ENCODE measurements at places on chromosomes 6 and 20.

- peak; percentile 82 for DNase-seq
Observed at GRCh38 chr20:14829906-14830305, 492.5 kb upstream of the FLRT3 start.

GRCh38 chr20:61833807-61834610 lies 231.7 kb downstream of the TAF4 start:
- no peak for DNase-seq

DNA sequence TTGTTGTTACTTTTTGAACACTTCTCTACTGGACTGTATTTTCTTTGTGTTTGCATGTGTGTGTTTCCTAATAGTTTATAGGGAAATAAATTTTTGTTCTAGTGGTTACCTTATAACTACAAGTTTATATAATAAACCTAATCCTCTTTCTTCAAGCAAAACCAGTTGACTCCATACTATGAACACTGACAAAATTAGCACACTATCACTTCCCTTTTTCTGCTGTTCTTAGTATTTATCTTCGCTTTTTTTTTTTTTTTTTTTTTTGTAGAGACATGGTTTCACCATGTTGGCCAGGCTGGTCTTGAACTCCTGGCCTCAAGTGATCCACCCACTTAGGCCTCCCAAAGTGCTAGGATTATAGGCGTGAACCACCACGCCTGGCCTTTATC lies 25.0 kb upstream of the C6orf62 start:
- no peak for DNase-seq

DNA sequence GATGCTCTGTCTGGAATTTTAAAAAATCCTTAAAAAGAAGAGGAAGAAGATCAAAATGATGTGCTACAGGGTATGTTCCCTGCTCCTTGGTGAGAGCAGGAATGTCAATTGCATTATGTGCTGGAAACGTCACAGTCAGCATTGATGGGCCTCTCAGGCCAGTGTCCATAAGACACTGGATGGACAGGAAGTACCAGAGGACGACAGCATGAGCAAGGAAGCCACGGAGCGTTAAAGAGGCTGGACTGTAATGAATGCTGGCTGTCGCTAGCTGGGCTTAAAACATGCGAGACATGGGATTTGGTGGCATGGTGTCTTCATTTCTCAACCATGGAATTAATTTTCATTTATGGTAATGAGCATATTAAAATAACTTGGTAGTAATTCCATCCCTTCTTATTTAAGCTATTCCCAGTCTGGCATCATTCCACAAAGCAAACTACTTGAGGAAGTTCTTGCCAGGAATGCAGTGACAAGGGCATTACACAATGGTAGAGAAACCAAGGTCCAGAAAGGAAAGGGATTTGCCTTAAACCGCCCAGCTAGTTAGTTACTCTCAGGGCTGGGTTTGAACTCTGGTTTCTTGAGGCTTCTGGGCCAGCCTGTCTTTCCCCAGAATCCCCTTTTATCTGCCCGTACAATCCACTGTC lies 166.6 kb upstream of the SOX4 start:
- DNase-seq = no peak

- no peak for DNase-seq
Observed at GRCh38 chr20:38294076-38294591, 9.8 kb upstream of the BPI start.

DNA sequence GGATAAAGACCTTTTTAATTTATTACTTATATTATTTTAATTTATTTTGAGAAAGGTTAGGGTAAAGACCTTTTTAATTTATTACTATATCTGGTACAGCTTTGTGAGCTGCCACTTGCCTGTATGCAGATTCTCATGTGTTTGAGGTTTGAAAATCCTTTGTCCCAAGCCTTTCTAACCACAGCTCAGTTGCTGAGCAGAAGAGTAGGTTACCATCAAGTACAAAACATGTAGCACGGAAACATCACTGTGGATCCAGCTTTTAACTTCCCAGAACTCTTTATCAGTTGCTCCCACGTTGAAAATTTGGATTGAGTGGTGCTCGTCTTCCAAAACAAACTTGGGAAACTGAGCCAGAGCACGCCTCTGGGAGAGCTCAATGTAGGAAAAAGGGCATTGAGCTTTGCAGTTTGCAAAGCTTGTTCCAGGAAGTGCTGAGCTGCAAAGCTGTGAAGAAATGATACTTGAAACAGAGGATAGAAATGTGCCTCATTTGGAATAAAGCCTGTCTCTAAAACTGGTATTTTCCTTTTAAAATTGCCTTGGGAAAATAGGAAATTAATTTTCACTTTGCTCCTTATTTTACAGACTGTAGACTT lies 89.0 kb downstream of the RREB1 start:
- no peak for DNase-seq

GRCh38 chr20:23361119-23361475 lies 885 bp upstream of the GZF1 start:
- DNase-seq = no peak

- no peak for DNase-seq
Observed at GRCh38 chr6:168686029-168686738, 245.2 kb downstream of the SMOC2 start.

DNA sequence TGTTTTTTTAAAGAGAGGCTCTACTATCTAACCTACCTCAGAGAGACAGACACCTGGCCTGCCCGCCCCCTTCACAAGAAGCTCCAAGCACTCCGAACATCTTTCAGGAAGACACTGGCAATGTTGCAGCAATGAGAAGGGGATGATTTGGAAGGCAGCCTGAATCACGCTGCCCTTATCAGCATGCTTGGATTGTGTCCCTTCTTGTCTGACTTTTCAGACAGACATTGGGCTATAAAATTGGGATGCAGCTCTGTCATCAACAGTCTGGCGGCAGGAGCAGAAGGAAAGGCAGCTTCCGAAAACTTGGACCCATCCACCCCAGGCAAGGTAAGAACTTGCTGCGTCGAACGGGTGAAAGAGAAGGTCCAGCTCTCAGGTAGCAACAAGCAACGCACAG lies 56.0 kb downstream of the CDK5RAP1 start:
- DNase-seq = no peak

DNA sequence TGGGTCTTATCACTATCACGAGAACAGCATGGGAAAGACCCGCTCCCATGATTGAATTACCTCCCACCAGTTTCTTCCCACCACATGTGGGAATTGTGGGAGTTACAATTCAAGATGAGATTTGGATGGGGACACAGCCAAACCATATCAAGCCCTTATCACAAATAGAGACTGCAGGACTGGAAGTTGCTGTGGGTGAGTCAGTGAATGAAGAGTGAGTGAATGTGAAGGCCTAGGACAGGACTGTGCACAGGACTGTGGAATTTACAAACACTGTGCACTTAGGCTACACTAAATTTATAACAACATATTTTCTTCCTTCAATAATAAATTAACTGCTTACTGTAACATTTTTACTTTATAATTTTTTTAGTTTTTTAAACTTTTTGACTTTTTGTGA lies 30.2 kb upstream of the BCAS1 start:
- no peak for DNase-seq

- DNase-seq = no peak
Observed at GRCh38 chr20:49913399-49914047, 1.8 kb downstream of the SPATA2 start.

- DNase-seq = no peak
Observed at GRCh38 chr6:73728548-73729205, 32.7 kb downstream of the CD109 start.

DNA sequence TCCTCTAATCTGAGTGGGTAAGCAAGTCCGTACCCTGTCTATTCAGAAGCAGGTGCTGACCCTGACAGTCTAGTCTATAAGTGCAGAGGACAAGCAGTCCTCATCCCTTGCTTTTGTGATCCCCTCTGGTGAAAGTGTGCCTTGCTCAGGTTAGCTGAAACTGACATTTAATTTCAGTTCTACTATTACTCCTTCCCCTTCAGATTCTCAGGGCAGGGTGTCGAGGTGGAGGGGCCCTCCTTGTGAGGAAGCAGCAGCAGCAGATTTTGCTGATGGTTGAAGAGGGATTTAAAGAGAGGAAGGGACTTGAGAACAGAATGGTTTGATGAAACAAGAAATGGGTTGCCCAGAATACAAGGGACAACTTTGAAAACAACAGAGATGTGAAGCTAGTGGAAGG lies 309.3 kb downstream of the CLIC5 start:
- no peak for DNase-seq

GRCh38 chr6:35148167-35148741 lies 7.1 kb upstream of the TCP11 start:
- no peak for DNase-seq

- no peak for DNase-seq
Observed at GRCh38 chr20:17992224-17992637, 23.4 kb downstream of the MGME1 start.

DNA sequence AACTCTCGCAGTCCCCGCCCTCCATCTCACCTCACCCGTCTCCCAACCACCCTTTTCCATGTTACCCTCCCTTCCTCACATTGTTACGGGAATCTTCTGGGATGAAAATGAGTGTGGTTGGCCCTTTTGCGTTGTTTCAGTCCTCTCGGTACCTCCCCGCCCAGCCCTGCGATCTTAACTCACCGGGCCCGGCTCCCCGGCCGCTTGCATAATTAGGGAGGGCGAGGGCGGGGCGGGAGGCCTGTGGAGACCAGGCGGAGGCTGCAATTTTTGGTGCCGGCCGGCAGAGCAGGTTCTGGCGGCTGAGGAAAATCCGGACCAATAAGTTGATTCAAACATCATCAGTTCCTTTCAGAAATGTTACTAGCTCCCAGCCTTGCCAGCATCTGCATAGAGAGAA lies 25.2 kb downstream of the TFAP2B start:
- no peak for DNase-seq

GRCh38 chr6:88380083-88380482 lies 213.9 kb upstream of the CNR1 start:
- no peak for DNase-seq

DNA sequence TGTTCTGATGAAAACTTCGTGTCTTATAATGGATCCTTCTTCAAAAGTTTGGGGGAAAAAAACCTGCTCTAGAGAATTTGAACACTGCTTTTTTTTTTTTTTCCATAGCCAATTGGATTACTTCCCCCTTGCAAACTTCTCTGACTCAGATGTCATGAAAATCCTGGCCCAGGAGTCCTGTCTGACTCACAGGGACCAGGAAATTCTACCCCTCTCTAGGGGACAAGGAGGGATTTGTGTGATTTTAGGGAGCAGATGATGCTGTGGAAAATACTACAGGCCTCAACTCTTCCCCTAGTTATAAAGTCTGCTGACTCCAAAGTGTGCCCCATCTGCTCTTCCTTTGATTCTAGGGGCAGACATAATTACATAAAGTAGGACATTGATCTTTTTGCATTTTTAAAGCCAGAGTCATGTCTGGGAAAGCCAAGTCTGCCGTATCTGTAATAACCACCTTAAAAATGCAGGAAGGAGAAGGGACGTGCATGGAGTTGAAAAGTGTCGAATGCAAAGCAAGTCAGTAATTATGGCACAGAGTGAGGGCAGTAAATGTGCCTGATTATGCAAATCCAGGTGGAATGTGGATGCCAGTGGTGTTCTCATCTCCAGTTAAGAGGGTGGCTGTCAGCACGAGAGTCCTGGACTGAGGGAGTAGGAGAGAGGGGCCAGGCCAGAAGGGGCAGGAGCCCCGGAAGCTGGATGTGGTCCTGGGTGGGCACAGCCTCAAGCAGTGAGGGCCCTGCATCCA lies 144.3 kb upstream of the SULF2 start:
- peak; percentile 99 for DNase-seq

DNA sequence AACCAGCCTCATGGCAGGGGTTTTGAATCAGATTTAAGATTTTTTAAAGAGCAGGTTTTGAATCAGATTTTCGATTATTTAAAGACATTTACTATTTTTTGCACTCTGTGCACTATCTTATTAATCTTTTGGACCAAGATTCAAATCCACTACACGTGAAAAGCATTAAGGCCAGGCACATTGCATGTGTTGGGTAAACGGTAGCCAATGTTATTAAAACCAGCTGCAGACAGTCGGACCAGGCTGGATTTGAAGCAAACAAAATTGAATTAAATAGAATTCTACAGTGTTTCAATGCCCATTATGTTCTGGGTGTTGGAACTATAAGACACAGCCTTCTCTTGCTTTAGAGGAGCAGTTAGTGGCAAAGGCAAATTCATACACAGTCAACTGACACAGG lies 7.7 kb downstream of the HLA-DOA start:
- DNase-seq = no peak

DNA sequence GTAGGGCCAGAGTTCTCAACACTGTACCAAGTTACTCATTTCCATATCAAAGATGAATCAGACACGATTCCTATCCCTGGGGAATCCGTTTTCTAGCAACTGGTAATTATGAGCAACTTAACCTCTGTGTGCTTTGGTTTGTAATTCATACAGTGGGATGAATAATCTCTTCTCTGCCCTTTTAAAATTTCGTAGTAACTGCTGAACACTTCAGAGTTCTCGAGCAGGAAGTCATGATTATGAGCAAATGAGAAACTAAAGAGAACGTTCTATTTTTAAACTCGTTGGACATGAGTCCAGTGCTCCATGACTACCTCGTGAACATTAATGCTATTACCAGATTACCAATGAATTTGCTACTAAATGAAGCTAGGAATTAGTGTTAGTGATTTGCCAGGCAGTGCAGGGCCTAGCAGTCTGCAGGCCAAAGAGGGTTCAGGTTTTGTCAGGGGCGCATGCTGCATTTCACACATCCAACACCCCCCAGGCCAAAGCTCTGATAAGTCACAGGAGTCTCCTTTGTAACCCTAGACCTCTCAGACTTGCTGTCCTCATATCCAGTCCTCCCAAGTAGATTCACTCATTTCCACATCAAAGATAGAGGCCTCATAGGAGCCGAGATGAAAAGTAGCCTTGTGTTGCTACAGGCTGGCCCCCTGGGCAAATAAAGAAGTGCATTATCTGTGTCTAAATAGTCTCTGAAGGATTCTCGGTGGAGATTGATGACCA lies 45.8 kb upstream of the VSTM2L start:
- DNase-seq = no peak

- no peak for DNase-seq
Observed at GRCh38 chr6:115922971-115923370, 137.7 kb downstream of the FRK start.

- no peak for DNase-seq
Observed at GRCh38 chr6:89037141-89037900, 43.2 kb upstream of the PNRC1 start.

- no peak for DNase-seq
Observed at GRCh38 chr6:116633685-116634084, 17.4 kb downstream of the RSPH4A start.

GRCh38 chr6:148760568-148761526 lies 14.0 kb downstream of the UST start:
- DNase-seq = peak; percentile 93

GRCh38 chr20:56933331-56933698 lies 304.2 kb downstream of the TFAP2C start:
- no peak for DNase-seq

All from NCI-H2171 treated with DMSO at 0.1 percent for 48 hours (cell line).